ENCODE measurements at places on chromosomes 11 and 22. TPM values are rescaled to one million over a fixed set of nuclear protein-coding genes. Genes with fewer than 3 reads are reported as not detected.

Gene PHLDA2
- total RNA-seq, result 2.1 TPM

Gene OR6M1
- total RNA-seq, result not detected

Gene OR56B4
- not detected for total RNA-seq

Gene CASP5
- not detected for total RNA-seq

Gene FOLR1
- not detected for total RNA-seq

Gene LRP4
- 0.35 TPM for total RNA-seq

Gene BUD13
- total RNA-seq, result 31.4 TPM

Gene SLC25A18
- not detected for total RNA-seq

Gene FXYD2
- 5.4 TPM for total RNA-seq

Gene NOX4
- not detected for total RNA-seq

Gene TP53I11
- total RNA-seq, result 16.9 TPM

Gene PNPLA5
- not detected for total RNA-seq

Gene FLRT1
- total RNA-seq, result not detected

Gene SEC14L6
- not detected for total RNA-seq

Gene TRIM6
- not detected for total RNA-seq

Gene PRDM11
- total RNA-seq, result 7.7 TPM

Gene TTC36
- total RNA-seq, result 0.59 TPM

Gene DEFB131B
- total RNA-seq, result not detected

Gene SYT12
- total RNA-seq, result not detected

Gene VWCE
- total RNA-seq, result 11.3 TPM

Gene RASL10A
- not detected for total RNA-seq

Gene PRAME
- not detected for total RNA-seq

Gene APOBEC3F
- 30.1 TPM for total RNA-seq

Gene P2RY6
- 0.24 TPM for total RNA-seq

Gene TRIM51
- not detected for total RNA-seq

Gene NEFH
- 7.1 TPM for total RNA-seq

Gene CD59
- 28.0 TPM for total RNA-seq

Gene NXPE4
- not detected for total RNA-seq

Gene TUT1
- total RNA-seq, result 30.8 TPM

Gene LMO2
- 0.53 TPM for total RNA-seq

Gene SYCE3
- not detected for total RNA-seq

Gene CDKN1C
- 1.0 TPM for total RNA-seq

Gene C11orf97
- not detected for total RNA-seq
